ENCODE measurements at places on chromosomes 2 and 18.
A peak's percentile ranks its signal among the peaks of the same experiment; 100 is the strongest.

DNA sequence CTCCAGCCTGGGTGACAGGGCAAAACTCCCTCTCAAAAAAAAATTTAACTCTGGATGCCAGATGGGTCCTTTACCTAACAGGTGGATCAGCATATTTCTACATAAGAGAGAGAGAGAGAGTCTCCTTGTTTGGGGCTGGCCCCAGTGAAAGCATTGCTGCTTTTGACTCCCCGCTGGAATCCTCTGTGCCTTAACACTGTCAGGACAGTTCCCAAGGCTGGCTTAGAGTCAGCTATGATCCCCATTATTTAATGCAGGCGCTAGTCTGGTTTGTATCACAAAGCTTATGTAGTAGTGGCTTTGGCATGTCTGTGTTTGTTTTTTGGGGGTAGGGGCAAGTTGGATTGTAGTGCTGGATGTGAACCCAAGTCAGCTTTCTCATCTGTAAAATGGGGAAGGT is 9.4 kb downstream of the INPP4A start:
- DNase-seq, result no peak

DNA sequence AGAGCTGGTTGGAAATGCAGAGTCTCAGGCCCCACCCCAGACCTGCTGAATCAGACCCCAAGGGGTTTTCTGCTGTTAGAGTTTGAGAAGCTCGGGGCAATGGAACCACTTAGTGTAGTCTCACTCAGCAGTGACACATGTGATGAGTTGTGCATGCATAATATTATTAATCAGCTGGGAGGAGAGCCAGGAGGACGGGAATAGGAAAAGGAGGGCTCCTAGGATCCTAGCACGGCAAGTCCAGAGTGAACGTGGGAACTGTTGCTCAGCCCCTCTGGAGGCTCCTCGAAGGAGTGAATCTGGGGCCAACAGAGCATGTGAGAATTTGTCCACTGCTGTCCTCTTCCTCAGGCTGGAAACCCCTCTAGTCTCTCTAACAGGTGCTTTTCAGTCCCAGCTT is 87.1 kb downstream of the HS1BP3 start:
- no peak for DNase-seq

DNA sequence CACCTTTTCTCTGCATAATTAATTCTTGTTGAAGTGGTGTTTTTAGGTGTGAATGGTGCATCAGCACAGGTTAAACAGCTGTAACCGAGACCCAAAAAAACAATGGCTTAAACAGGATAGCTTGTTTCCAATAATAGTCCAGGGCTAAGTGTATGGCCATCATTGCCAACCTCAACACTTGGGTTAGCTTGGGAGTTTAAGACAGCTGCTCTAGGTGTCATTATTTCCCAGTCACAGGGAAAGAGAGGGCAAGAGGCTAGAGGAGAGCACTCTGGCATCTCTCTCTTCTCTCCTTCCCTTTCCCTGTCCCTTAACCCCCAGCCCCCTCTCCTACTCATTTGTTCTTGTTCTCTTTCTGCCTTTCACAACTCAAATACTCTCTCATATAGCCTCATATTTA is 21.1 kb downstream of the BIRC6 start:
- DNase-seq, result no peak

- no peak for DNase-seq
These were observed 32.5 kb downstream of the GAREM1 start for GRCh38 chr18:32438173-32438572.

DNA sequence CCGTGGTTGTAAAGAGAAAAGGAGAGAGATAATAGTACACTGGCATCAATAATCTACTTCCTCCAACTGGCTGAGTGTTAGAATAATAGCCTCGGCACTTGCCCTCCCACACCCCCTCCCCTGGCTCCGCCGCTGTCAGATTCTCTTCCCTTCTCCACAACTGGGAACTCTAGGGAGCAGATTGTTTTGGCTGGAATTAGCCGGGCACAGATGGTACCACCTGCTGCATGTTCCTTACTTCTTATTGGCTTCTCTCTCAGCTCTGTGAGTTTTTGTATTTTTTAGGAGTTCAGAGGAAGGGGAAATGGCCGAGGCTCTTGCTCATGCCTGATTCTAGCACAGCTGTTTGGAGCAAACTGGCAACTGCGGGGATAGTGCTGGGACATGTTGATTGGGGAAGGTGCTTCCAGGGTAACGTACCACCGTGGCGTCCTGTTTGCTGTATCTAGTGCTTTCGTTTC is 140.0 kb downstream of the ZEB2 start:
- no peak for DNase-seq

- DNase-seq, result no peak
These were observed 401.6 kb upstream of the NRP2 start for GRCh38 chr2:205280596-205281236.

DNA sequence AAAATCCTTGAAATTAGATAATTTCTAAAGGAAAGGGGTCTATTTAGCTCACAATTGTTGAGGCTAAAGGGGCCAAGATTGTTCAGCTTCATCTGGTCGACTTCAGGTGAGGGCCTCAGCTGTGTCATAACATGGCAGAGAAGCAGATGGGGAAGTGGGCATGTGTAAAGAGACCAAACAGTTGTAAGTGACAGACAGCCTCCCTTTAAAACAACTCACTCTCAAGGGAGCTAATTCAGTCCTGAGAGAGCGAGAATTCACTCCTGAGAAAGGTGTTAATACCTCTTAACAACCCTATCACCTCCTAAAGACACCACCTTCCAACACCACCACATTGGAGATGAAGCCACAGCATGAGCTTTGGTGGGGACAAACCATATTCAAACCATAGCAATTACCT is 62.4 kb downstream of the KCMF1 start:
- no peak for DNase-seq

- DNase-seq, result no peak
These were observed 156.1 kb downstream of the TPGS2 start for GRCh38 chr18:36672437-36673344.

GRCh38 chr18:49628881-49629795 is 67.3 kb downstream of the LIPG start:
- no peak for DNase-seq

DNA sequence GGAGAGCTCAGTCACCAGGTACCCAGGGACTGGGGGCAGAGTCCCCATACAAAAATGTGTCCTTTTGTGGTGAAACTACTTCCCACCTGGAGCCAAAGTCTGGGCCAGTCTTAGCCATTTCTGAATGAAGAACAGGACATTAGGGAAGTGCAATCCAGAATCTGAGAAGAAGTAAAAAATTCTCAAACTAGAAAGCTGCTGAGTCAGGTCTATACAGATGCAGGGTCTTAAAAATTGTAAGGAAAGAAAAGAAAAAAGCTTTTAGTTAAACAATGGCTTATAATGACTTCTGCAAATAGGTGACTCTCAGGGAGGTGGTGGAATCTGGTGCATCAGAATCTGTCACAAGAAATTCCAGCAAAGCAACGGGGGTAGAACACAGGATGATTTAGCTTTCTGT is 13.5 kb downstream of the ZBTB7C start:
- DNase-seq, result no peak

GRCh38 chr2:10382354-10383061 is 65.6 kb downstream of the ODC1 start:
- DNase-seq, result peak; percentile 9

DNA sequence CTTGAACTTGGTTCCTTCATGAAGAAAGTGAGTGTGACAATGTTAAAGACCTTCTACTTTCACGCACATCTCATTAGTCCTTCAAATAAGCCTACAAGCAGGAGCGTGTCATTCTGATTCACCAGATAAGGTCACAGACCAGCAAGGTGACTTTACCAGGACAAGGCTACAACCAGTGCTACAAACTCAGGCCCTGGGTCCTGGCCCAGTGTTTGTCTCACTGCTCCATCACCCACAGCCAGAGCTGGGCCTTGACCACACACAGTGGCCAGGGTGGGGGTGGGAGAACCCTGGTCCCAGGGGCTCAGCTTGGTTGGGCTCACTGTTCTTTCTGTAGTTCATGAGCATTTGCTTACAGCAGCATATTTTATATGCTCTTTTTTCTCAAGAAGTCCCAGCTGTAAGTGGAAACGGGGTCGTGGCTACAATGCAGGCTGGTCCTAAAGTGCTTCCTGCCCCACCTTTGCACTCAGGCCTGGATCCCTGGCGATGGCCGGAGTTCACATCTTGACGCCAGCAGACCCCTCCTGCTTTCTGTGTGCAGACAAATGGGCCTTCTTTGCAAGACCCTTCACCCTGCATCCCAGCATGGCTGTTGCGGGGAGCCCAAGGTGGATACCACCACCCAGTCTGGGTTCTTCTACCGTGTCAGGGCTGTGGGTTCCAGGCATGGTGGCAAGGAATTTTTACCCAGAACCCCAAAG is 153.6 kb upstream of the EPAS1 start:
- no peak for DNase-seq

DNA sequence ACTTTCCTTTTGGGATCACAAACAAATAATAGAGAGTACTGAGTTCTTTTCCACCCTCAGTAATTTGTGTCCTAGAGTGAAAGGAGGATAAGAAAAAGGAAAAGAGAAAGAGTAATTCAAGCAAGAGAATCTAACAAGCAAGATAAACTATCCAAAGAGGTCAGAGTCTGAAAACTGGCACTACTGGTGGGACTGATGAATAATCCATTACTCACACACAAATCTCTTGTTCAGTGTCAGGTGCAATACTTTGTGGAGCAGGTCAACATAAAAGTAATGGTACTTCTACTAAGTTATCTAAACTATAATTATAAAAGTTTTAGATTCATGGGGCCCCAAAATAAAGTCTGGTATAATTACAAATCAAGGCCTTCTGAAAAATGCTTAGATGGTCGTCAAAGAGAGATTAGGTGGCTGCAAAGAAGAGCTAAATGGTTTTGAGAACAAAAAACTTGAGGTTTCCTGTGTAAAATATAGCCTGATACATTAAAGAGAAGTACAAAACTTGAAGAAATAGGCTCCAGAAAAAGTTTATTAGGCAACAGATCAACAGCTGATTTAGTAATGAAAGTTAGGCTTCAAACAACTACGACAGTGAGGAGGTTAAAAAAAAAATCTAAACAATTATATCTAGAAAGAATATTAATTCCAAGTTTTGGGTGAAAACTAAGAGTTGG is 109.4 kb downstream of the BAZ2B start:
- no peak for DNase-seq

DNA sequence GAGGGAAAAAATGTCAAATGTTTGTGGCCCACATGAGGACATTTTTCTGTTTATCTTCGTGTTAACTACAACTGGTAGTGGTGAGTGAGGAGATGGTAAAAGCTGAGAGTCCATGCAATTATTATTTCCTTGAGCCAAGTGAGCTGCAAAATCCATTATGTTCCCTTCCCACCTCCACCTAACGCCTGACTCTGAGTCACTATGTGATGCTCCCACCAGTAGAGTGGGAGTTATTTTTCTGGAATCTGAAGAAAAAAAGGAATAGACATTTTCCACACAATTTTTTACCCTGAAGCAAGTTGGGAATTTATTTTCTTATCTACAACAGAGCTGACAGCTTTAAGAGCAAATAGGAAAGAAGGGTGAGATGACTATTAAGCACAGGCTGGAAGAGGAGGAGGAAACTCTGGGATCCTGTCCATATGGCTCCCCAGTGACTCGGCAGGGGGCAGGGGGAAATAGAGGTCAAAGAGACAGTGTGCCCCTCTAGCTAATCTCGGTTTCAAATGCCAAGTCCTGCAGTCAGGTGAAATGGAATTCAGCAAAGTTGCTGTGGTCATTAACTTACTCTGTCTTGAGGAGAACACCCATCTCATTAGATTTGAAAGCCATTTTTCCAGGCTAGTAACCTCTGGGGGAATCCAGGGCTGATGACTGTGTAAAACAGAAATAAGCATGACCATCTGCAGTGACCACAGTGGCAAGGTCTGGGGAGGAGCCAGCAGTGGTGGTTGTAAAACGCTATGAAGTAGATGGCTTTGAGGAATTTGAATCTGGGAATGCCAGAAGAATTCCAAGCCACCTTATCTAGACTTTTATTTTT is 463.9 kb downstream of the STK39 start:
- no peak for DNase-seq

GRCh38 chr2:46645681-46646162 is 166.4 kb downstream of the TMEM247 start:
- no peak for DNase-seq

GRCh38 chr2:102138331-102138730 is 4.2 kb upstream of the IL1R1 start:
- no peak for DNase-seq

GRCh38 chr18:56413862-56414261 is 224.5 kb downstream of the TXNL1 start:
- DNase-seq, result no peak
